ENCODE measurements at places on chromosomes 16 and 17. TPM values are rescaled to one million over a fixed set of nuclear protein-coding genes. Genes with fewer than 3 reads are reported as not detected.

Gene GRAPL
- not detected for total RNA-seq

Gene LRRC37A
- total RNA-seq, result 0.57 TPM

Gene CDR2L
- total RNA-seq, result 35.6 TPM

Gene CRHR1
- total RNA-seq, result not detected

Gene RPH3AL
- total RNA-seq, result 23.3 TPM

Gene ZG16B
- 0.91 TPM for total RNA-seq

Gene HASPIN
- total RNA-seq, result 13.8 TPM

Gene DHRS7C
- total RNA-seq, result not detected

Gene CLDN9
- total RNA-seq, result 0.30 TPM

Gene TBX6
- 0.14 TPM for total RNA-seq

Gene VKORC1
- total RNA-seq, result 133 TPM

Gene MYH2
- total RNA-seq, result not detected

Gene KRT39
- not detected for total RNA-seq

Gene SLC6A4
- not detected for total RNA-seq

Gene CPHXL2
- not detected for total RNA-seq

Gene KRTAP4-2
- total RNA-seq, result not detected

Gene PIRT
- not detected for total RNA-seq

Gene BAIAP3
- 0.90 TPM for total RNA-seq

Gene MAF
- 0.13 TPM for total RNA-seq

Gene OR4D1
- total RNA-seq, result not detected

Gene PARD6A
- total RNA-seq, result 1.7 TPM

Gene CHST4
- not detected for total RNA-seq

Gene SEPTIN12
- total RNA-seq, result not detected

Gene TNFRSF13B
- not detected for total RNA-seq

Gene CCDC102A
- total RNA-seq, result 9.4 TPM

Gene HSD17B2
- total RNA-seq, result 0.16 TPM

Gene PLEKHG4
- 15.4 TPM for total RNA-seq

Gene OR3A3
- total RNA-seq, result not detected

Gene CD300E
- not detected for total RNA-seq

Gene TMIGD1
- not detected for total RNA-seq

Gene CDRT15
- total RNA-seq, result not detected

Gene ADORA2B
- total RNA-seq, result 15.8 TPM

Gene LHX1
- total RNA-seq, result 2.6 TPM

Gene PPP1R27
- total RNA-seq, result not detected

Gene PYCARD
- total RNA-seq, result 27.9 TPM

Gene WFDC1
- total RNA-seq, result not detected

Gene FOXC2
- total RNA-seq, result 2.4 TPM

Gene COL1A1
- total RNA-seq, result 7.9 TPM

Gene CTRB1
- not detected for total RNA-seq

Gene MYCBPAP
- 0.57 TPM for total RNA-seq

Gene PYY
- not detected for total RNA-seq

Gene HSPB9
- total RNA-seq, result not detected

Gene VPS35
- total RNA-seq, result 73.1 TPM

Gene TP53TG3
- total RNA-seq, result 0.45 TPM

Gene PMFBP1
- 0.05 TPM for total RNA-seq

Gene TBC1D3C
- not detected for total RNA-seq

Gene WFIKKN1
- total RNA-seq, result 0.17 TPM

Gene NPW
- 1.0 TPM for total RNA-seq

Gene KRT9
- total RNA-seq, result not detected

Gene ITGAD
- not detected for total RNA-seq

Gene ST6GALNAC1
- 0.46 TPM for total RNA-seq

Gene TMEM238L
- total RNA-seq, result not detected

Gene WSCD1
- 3.9 TPM for total RNA-seq

Gene CCDC144A
- 0.88 TPM for total RNA-seq

Gene TMEM220
- total RNA-seq, result 2.1 TPM

Gene HS3ST2
- not detected for total RNA-seq

Gene PNMT
- not detected for total RNA-seq

Gene ABI3
- total RNA-seq, result not detected
